ENCODE measurements at places on chromosomes 13 and 19.

DNA sequence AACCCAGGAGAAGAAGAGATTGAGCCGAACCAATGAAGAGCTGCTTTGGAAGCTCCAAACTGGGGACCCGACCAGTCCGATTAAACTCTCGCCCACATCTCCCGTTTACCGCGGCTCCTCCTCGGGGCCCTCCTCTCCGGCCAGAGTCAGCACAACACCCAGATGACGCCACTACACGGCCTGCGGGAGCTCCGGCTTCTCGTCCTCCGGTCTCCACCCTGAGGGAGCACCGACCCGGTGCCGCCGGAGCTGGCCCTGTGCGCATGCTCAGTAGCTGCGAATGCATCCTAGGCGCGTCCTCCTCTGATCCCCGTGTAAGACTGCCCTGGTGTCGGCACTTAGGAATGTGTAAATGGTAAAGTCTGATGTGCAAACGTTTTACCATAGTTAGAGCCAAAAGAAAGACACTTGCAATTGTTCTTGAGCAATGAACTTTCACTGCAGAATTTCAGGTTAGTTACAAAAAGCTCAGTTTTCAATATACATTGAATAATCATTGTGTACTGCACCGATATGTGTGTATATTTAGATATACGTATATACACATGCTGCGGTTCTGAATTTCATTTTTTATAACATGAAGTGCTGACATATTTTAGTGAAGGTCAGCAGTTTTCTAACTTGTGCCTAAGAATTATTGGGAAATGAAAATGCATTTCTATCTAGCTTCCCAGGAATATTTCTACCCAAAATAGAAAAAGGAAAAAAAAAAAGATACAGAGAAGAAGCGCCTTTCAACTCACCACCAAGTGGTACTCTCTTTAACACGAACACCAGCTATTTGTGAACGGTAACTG lies 92.2 kb downstream of the SLC7A1 start:
- DNase-seq = peak; percentile 70

- DNase-seq = no peak
Measured at GRCh38 chr13:61253105-61253877, 162.4 kb downstream of the PCDH20 start.

- peak; percentile 56 for DNase-seq
Measured at GRCh38 chr13:113211774-113212173, 2.4 kb downstream of the CUL4A start.

DNA sequence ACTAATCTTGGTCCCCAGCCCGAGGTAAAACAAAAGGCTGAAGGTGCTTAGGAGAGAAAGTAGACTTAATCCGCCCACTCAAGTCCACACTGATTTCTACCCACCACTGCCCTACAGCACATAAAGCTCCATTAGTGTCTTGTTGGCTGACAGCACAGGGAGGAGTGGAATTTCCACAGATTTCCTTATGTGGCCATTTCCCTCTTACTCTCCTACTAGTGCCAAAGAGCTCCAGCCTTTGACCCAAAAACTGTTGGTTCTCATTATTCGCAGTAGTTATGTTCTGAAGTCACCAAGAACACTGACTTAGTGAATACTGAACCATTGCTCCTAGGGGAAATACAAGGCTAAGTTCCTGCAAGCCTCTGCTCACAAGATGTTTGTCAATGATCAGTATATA lies 61.2 kb downstream of the RAB20 start:
- no peak for DNase-seq

DNA sequence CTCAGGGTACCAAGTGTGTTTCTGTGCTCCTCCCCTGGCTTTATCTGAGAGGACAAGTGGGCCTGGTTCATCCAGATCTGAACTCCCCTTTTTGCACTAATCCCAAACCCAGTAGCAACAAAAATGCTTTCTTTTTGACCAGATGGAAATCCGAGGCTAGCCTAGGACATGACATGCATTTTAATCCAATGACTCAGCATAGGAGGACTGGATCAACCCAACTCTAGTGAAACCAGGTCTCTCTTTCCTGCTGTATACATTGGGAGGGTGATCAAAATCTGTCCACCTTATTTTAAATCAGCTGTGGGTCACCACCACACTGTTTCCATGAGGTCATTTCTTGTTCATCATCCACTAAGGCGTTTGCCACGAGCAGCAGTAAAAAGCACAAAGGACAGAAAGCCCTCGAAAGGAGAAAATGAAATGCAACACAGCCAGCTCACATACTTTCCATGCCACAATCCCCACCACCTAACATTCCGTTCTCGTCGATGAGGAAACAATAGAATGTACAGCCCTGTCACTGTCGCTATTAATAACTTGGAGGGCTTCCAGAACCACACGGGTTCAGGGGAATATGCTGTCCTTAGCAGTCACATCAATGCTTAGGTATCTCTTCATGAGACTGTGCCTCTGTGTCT lies 543.0 kb downstream of the IRS2 start:
- DNase-seq = no peak

- no peak for DNase-seq
Measured at GRCh38 chr13:40787062-40787461, 2.3 kb upstream of the SLC25A15 start.

- no peak for DNase-seq
Measured at GRCh38 chr19:46620716-46621115, 4.2 kb downstream of the PTGIR start.

GRCh38 chr19:18725841-18726770 lies 42.6 kb downstream of the CRTC1 start:
- no peak for DNase-seq

GRCh38 chr19:10554760-10555609 lies 10.8 kb downstream of the KRI1 start:
- no peak for DNase-seq

GRCh38 chr13:59374691-59375090 lies 789.0 kb downstream of the DIAPH3 start:
- no peak for DNase-seq

GRCh38 chr19:55272142-55272541 lies 7.8 kb downstream of the HSPBP1 start:
- no peak for DNase-seq

DNA sequence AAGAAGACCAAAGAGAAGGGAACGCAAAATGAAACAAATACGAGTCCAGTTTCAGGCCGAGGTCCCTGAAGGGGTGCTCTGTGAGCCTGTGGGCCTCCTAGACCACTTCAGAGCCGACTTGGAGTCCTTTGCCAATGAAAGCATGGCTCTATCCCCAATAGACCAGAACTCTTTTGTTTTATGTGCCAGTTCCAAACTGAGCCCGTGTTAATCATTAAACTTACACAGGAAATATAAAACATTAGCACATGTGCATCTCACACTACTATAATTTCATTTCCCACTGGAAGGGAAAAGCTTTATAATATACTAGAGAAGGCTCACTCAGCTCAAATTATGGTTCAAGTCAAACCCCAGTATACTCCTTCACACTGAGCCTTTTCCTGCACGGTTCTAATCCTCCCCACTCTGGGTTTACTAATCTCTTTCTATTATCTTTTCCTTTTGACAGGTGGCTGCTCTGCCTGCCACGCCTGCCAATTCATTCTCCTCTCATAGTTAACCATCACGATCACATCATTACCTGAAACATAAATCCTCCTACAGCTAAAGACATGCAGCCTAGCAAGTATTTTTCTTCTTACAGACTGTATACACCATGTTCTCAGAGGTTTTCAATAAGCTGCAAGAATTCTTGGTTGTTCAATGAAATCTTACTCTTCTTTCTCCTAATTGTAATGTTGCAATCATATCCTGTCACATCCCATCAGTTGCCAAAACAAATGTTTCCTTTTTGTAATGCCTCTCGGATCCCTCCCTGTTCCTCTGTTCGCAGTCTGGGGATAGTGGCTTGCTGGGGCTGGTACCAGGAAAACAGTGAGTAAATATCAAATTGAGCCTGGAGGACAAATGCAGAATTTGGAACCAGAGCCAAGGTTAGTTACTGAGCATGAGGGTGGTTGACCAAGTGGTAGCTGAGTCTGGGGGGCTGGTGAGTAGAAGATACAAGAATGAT lies 18.8 kb upstream of the WASF3 start:
- DNase-seq = no peak

DNA sequence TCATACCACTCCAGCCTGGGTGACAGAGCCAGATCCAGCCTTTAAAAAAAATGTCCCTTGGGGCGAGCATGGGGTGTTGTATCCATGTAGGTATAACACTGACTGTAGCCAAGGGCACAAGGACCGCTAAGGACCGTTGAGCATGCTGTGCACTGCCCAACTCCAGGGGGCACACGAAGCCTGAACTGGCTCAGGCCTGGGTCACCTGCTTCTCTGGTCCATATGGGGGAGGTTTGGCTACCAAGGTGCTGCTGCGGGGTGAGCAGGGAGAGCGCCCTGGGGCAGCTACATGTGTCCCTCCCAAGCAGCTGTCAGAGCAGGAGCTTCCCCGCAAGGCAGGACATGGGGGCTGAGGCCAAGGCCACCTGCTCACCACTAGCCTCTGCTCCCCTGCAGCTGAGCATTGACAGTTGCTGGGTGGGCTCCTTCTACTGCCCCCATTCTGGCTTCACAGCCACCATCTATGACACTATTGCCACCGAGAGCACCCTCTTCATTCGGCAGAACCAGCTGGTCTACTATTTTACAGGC lies 16.3 kb downstream of the CATSPERG start:
- DNase-seq = no peak

GRCh38 chr19:19642506-19643157 lies 825 bp downstream of the GMIP start:
- DNase-seq = no peak

- no peak for DNase-seq
Measured at GRCh38 chr19:42465827-42466280, 23.1 kb upstream of the CXCL17 start.

DNA sequence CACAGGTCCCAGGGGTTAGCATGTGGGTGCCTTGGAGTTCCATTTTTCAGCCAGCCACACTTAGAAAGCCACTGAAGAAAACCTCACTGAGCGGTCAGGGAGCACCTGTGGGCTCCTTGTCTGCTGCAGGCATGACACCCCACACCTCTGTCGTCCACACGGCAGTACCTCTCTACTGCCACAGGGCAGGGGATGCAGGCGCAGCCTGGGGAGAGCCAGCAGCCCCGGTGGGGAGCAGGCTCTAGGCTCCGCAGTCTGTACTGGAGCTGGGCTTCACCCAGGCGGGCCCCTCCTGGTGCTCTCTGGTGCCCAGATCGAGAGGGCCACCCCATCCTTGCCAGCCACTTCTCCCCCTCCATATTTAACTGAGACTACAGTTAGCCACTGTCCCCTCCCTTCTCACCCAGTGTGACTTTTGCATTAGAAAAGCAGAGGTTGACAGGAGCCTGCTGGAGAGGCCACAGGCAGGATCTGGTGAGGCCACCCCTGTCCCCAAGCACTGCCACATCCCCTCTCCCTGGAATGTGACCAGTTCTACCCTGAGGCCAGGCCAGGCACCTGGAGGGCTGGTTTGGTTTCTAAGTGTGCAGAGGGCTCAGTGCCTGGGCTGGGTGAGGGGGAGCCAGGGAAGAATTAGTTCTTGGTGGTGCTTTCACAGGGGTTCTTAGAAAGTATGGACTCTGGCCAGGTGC lies 104.4 kb downstream of the KDM4B start:
- DNase-seq = no peak

GRCh38 chr19:55097864-55098715 lies 19.3 kb downstream of the PPP1R12C start:
- DNase-seq = no peak

DNA sequence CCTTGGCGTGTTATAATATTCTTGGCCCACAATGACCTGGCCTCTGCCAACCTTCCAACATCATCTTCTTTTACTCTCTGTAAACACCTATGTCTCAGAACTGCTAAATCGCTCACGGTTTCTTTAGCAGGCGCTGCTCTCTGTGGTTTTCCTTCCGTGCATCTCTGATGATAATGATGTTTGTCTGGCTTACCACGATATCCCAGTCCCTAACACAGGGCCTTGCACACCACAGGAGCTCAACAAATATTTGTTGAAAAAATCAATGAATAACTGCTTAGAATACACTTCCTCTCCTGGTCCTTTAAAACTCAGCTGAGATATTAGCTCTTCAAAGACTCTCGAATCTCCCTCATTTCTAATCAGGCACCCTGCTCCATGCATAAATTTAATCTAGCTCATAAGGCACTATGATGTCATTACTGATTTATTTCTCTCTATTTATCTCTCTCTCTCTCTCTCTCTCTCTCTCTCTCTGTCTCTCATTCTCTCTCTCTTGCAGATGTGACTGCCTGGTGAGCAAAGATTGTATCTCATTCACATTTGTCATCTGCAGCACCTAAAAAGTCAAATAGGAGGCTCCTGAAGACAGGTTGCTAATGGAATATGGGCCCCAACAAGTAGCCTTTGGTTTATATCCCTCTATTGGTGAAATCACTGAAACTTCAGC lies 206.4 kb downstream of the NHLRC3 start:
- DNase-seq = no peak

DNA sequence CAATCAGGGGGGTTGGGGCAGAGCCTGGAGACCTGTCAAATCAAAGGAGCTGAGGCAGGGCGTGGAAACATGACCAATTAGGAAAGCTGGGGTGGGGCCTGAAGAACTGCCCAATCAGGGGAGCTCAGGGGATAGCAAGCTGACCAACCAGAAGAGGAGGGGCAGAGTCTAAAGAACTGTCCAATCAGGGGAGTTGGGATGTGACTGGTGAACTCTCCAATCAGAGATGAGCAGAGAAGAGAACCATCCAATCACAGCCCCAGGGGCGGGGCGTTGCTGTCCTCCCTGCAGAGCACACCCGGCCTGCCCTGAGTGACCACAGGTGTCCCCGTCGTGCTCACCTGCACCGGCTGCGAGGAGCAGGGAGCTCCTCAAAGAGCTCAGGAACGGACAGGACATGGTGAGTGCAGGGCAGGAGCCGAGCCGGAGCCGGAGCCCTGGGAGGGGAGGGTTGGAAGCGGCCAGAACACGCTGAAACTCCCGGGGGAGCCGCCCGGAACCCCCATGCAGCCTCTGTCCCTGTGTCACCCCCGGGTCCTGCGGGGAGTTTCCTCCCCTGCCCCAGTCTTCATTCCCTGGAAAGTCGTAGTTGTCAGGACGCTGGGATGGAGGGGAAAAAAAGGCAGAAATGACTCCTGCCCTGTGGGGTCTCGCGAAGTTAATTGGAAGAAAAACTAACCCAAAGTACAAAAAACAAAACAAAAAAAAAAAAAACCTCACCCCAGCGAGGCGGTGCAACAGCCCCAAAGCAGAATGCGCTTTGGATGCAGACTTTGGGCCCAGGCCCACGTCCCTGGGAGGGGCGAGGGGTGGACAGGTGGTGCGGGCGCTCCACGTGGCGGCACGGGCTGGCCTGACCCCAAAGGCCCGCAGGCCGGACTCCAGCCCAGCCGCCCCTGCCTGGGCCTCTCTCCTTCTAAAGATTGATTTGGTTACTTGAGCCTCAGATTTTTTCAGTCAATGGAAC lies at the start of gene ZNF556:
Gene ZNF556, plus strand, starts transcription at position 311 of the 967 bp plus-strand sequence. Its CDS starts 87 bp downstream, at position 398.
- DNase-seq = no peak
